ENCODE measurements at places on chromosomes 16 and 17.

GRCh38 chr17:67417507-67417906 lies 40.4 kb downstream of the PITPNC1 start:
- DNase-seq = no peak

DNA sequence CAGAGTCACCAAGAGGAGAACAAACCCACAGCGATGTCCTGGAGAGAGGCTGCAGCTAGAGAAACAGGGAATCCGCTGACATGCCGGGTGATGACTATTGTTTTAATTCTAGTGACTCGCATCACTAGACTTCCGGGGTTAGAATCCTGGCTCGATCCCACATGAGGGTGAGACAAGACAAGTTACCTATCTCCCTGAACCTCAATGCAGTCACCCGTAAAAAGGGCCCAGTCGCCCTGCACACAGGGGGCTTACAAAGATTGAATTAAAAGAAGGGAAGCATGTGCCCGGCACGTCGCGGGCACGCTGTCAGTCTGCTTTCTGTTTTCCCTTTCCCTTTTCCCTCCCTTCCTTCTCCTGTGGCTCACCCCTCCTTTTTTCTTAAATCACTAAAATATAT lies 212.9 kb upstream of the FOXF1 start:
- no peak for DNase-seq

DNA sequence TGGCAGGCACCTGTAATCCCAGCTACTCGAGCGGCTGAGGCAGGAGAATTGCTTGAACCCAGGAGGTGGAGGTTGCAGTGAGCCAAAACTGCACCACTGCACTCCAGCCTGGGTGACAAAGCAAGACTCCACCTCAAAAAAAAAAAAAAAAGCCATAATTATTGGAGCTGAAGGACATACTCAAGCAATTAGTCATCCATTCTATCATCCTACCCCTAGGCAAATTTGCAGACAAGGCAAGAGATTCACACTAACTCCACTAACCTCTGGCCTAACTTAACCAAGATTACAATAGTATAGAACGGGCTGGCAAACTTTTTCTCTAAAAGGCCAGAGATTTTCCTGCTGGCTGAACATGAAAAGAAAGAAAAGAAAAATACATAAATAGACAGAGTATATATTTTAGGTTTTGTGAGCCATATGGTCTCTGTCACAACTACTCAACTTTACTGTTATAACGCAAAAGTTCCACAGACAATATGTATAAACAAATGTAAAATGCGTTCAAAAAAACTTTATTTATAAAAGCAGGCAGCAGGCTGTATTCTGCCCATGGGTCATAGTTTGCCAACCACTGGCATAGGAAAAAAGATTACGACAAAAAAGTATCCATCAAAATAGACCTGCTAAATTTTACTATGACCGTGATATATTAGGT lies 29.7 kb downstream of the BRIP1 start:
- no peak for DNase-seq

DNA sequence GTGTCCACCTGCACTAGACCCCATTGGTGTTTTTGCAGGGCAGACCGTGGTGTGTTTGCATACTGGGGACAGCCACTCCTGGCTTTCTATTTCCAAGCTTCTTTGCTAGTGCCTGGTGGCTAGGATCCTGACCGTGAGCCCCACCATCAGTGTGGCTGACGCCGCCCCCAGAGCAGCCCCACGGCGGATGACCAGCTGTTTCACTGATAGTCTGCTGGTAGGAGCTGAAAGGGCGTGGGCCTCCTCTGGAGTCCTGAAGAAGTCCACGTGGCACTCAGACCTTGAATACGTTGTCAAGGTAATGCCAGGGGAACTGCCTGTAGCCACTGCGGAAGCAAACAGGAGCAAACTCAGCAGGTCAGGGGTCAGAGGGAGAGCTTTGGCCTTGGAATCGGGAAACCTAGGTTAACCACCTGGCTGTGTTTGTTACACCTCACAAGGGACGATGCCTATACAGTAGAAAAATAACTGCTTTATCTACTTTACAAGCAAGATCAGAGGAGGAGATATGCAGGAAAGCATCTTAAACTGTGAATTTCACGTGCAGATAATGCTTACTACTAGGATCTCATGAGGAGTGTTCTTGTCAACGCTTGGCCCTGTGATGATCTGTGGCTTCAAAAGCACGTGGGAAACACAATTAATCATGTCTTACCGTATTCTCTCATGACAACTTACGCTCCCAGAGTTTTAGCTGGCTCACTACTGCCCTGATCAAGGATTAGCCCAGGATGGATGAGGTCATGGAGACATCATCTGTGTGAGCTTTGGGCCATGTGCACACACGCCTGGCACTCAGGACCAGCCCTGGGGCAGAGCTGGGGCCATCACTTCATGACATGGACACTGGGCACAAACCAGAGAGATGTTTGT lies 30.3 kb downstream of the ALDH3A2 start:
- DNase-seq = no peak

- DNase-seq = no peak
Measured at GRCh38 chr17:7219229-7219811, 316 bp downstream of the DLG4 start.

Measured in NCI-H2171 treated with DMSO at 0.1 percent for 48 hours (cell line).